Omental fat pad (tissue), 4 donors: ENCODE measurements at places on chromosomes 16 and 17. TPM values are rescaled to one million over a fixed set of nuclear protein-coding genes. Genes with fewer than 3 reads are reported as not detected.

The KRTAP1-1 gene
- total RNA-seq = not detected

GRCh38 chr17:32928586-32929535, 908 bp downstream of the TMEM98 start:
- DNase-seq = no peak

DNA sequence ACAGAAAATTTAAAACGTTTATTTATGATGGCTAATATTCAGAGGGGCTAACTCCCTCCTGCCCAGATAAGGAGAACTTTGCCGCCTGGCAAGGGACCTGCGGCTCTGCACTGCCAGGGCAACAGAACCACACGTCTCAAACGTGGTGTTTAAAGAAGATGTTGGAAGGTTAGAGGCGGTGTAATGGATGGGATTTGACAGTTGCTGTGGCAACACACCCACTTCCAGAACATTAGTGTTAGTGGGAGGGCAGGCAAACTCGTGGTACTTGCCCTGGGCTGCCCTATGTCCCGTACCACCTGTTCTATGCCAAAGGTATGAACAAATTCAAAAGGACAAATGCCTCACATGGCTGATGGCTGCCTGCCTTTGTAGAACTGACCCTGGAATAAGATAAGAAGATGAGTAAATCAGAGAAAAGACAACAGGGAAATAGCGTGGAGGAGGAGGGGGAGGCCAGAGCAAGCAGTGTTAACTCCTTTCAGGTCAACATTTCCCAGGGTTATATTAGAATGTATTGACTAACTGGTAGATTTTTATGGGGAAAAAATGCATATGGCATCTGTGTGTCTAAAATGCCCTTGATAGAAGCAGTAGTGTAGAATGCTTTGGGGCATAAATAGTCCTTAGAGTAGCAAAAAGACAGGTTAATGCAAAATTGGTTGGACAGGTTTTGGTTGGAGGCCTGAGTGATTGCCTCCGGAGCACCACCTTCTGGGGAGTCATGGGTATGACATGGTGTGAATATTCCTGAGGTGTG, 30.8 kb downstream of the HLF start:
- no peak for DNase-seq

DNA sequence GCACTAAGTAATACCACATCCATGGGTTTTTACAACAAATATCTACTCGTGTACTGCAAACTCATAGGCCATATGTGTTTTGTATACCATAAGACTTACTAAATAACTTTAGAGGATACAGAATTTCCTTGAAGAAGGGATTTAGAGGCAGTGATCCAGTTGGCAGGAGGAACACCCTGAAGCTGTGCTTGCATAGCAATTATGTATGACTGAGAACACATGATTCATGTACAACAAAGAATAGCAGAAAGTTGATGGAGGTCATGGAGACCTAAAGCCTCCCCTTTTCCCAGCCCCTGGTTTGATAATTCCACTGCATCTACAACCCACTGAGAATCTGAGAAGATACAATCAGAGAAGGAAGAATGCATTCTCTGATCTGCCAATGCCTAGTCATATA, 83.8 kb upstream of the PMFBP1 start:
- DNase-seq = no peak

GRCh38 chr17:77125432-77125901, 15.3 kb upstream of the SEC14L1 start:
- DNase-seq = no peak

DNA sequence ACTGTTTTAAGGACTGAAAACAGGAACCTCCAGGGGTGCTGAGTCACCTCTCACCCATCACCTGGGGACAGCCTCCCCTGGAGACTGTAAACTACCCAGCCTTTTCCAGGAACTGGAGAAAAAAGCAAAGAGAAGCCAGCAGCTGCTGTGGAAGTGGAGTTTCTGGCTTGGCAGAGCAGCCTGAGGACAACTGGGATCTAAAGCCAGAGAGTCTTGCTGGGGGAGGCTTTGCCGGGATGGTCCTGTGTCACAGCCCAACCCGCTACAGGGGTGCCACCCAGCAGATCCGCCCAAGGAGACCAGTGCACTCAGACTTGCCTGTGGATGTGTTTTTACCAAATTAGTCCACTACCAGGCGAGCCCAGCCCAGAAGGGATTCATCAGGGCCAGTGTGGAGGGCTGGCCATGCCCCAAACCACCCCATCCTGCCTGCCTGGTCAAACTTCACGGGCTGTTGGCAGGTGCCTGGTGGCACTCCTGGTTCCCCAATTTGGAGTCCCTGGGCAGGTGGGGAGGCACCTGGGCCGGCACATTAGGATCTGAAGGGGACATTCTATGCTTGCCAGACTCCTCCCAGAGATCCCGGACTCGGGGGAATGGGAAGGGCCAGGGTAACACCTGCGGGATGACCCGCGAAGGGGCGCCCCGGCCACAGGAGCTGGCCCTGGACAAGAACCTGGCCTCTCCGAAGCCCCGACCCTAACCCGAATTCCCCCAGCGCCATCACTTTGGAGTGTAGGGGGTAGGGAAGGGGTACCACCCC, 771 bp downstream of the MSRB1 start:
- no peak for DNase-seq

- no peak for DNase-seq
Measured at GRCh38 chr17:45645330-45645729, 138.8 kb upstream of the CRHR1 start.

DNA sequence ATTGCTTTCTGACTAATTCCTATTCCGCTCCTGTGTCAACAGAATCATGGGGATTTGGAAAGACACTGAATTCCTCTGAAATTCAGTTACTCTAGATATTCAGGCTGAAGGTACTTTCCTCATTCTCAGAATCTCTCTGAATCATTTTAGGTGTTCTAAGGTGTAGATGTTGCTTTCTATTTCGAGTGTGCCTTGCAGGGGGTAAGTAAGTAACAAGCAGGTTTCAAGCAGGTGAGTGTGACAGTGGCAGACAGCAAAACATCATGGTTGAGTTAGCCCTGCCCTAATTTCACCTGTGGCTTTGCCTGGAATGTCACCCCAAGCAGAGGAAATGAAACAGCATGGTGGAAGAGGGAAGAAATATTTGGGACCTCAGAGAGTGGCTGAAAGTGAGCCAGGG, 75.1 kb downstream of the SHISA9 start:
- no peak for DNase-seq

- no peak for DNase-seq
Measured at GRCh38 chr16:12757546-12757945, 46.1 kb downstream of the CPPED1 start.

DNA sequence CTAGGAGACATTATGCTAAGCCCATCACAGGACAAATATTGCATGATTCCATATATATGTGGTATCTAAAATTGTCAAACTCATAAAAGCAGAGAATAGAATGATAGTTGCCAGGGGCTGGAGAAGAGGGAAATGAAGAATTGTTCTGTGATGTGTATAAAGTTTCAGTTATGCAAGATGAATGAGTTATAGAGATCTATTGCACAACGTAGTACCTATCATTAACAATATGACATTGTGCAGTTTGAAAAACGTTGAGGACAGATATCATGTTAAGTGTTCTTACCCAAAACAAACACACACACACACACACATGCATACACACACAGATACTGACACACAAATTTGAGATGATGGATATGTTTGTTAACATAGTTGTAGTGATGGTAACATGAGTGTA, 871.6 kb upstream of the GOT2 start:
- DNase-seq = no peak

- DNase-seq = no peak
Measured at GRCh38 chr16:74725651-74726455, 25.2 kb upstream of the MLKL start.

- DNase-seq = no peak
Measured at GRCh38 chr16:63617047-63617989, 1504.5 kb downstream of the CDH11 start.

GRCh38 chr17:68175416-68175815, 72.4 kb upstream of the AMZ2 start:
- DNase-seq = no peak

The ZSCAN10 gene
- not detected for total RNA-seq

DNA sequence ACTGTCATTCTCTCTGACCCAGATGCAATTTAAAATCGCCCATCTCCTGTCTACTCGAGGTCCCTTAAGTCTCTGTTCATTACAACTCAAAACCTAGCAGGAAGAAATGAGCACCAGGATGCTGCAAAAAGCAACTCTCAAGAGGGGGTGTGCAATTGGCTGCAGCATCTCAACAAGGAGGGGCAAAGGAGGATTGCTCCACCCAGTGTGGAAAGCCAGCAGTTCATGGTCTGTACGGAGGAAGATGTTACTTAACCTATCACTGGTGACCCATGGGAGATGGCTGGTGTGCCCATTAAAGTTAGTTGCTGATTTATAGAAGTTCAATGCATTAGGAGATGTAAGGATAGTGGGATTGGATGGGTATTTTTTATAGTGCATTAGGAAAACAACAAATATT, 147.4 kb downstream of the CDK5R1 start:
- no peak for DNase-seq
